Activated CD8-positive, alpha-beta memory T cell treated with anti-CD3 and anti-CD28 coated beads for 48 hours (primary cell): ENCODE measurements at places on chromosomes 4 and X.

- DNase-seq: no peak
These were observed 98.8 kb upstream of the SPRY1 start for GRCh38 chr4:123297836-123298235.

- no peak for DNase-seq
These were observed 128.7 kb downstream of the MID1IP1 start for GRCh38 chrX:38929966-38930421.

DNA sequence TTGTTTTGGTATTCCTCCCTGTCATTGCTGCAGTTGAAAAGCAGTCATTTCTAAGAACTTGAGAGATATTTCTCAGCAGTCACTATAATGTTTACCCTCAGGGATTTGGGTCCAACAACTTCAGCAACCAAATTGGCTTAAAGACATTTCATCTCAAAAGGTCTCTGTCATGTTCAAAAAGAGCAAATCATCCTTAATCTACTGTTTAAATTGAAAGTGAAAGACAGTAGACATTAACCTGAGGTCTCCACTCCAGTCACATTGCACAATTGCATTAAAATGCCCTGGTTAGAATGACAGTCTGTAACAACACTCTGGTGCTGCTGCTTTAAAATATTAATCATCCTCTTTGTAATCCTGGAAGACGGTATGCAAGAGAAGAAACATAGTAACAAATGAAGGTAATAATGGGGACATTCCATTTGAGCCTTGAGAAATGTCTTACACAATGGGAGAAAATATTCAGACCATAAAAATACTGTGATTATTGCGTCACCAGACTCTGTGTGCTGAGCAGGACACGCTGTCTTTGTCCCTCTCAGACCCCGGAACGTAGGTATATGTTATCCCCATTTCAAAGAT, 90.2 kb upstream of the UNC5C start:
- DNase-seq: no peak

GRCh38 chr4:39889226-39889625, 88.5 kb downstream of the PDS5A start:
- no peak for DNase-seq
